ENCODE measurements at places on chromosomes 1 and 21.

- DNase-seq = no peak
Observed at GRCh38 chr1:243341074-243341473, 85.2 kb downstream of the SDCCAG8 start.

- no peak for DNase-seq
Observed at GRCh38 chr21:26954662-26955121, 12.2 kb downstream of the ADAMTS5 start.

DNA sequence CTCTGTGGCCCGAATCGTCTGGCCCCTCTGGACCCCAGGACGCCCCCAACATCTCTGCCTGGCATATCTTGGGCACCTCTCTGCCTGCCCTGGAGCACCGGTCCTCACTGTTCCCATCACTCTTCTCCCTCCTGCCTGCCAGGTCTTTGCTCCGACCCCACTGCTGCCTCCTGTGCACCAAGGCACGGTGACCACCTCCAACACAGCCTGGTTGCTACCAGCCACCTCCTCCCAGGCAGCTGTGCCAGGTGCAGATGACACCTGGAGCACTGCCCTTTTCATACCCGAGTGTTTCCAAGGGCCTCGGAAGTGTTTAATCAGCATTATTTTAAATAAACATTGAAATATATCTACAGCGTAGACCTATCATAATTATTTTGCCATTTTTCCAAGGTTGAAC lies 31.3 kb downstream of the PKNOX1 start:
- DNase-seq = no peak

GRCh38 chr1:68426594-68426993 lies 23.2 kb downstream of the RPE65 start:
- no peak for DNase-seq

DNA sequence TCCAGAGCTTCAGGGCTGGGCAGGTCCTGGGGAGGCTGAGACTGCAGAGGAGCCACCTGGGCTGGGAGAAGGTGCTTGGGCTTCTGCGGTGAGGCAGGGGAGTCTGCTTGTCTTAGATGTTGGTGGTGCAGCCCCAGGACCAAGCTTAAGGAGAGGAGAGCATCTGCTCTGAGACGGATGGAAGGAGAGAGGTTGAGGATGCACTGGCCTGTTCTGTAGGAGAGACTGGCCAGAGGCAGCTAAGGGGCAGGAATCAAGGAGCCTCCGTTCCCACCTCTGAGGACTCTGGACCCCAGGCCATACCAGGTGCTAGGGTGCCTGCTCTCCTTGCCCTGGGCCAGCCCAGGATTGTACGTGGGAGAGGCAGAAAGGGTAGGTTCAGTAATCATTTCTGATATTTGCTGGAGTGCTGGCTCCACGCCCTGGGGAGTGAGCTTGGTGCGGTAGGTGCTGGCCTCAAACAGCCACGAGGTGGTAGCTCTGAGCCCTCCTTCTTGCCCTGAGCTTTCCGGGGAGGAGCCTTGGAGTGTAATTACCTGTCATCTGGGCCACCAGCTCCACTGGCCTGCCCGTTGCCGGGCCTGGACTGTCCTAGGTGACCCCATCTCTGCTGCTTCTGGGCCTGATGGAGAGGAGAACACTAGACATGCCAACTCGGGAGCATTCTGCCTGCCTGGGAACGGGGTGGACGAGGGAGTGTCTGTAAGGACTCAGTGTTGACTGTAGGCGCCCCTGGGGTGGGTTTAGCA lies 9.3 kb downstream of the MYBPH start:
- no peak for DNase-seq

DNA sequence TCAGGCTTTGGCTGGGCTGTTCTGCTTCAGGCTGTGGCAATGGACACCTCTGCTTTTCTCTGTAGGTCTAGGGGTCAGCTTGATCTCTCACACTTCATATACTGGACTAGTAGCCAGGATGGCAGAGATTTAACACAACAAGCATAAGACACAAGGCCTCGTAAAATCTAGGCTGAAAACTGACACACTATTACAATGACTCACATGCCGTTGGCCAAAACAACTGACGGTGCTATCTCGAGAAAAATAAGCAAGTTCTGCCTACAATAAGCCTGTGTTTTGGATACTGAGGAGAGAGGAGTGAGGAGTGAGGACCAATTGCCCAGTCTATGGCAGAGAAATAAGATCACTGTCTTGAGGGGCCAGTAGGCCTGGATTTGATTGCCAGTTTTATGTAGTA lies 840.7 kb upstream of the ADAMTS5 start:
- DNase-seq = no peak

GRCh38 chr1:75502776-75503175 lies 108.1 kb downstream of the SLC44A5 start:
- no peak for DNase-seq

DNA sequence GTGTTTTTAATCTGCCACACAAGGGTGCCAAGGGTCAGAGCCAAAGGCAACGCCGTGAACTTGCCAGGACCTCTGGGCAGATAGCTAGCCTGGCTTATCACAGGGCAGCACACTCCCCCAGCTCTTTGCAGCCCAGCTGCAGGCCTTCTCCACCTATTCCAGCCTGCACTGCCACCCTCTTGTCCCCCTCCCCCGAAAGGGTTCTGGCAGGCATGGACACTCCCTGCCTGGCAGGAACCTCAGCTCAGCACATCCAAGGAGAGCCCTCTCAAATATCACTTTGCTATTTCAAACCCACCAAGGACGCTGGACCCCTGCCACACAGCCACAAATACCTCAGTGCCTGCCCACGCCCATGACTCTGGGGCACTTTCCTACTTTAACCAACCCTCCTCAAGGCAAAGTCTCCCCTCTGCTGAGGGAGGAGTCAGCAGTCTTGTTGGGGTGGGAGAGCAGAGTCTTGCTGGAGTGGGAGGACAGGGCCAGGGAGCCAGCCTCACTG lies 9.1 kb downstream of the SSBP3 start:
- no peak for DNase-seq

DNA sequence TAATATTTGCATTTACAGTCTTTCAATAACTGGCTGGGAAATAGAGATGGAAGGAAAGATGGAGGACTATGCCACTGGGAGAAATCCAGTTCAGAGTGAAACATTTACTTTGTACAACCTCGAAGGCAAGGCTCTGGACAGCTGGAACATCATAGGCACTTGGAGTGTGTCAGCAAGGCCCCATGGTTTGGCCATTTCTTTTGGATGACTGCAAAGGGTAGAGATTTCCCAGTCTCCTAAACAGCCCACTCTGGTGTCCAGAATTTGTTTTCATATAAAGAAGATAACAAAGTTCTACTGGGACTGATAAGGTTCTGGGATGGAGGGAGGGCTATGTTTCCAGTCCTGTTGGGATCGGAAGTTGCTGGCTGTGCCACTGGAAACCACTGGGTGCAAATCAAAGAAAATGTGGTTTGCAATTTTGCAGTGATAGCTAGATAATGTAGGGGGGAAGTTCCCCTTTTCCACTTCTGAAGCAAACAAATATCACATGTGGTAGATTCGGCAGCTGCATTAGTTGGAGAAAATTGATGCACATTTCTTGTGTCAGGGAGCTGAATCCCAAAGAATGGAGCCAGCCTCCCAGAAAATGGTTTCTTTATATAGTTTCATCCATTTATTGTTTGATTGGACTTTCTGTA lies 16.2 kb downstream of the KCND3 start:
- no peak for DNase-seq

DNA sequence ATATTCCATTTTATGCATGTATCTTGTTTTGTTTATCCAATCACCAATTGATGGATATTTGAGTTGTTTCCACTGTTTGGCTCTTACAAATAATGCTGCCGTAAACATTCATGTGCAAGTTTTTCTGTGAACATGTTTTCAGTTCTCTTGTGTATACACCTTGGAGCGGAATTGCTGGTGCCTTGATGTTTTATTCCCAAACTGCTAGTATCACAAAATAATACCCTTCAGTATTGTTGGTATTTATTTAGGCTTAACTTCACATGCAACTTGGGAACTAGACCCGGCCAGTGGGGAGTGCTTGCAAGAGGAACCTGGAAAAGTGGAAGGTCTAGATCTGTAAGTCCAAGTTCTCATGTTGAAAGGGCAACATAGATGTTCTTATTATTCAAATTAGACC lies 115.9 kb downstream of the CRYAA start:
- no peak for DNase-seq

GRCh38 chr21:36306872-36307534 lies 13.0 kb upstream of the MORC3 start:
- no peak for DNase-seq

Measured in effector CD4-positive, alpha-beta T cell (primary cell).